ENCODE measurements at places on chromosomes 3 and 15. TPM values are rescaled to one million over a fixed set of nuclear protein-coding genes. Genes with fewer than 3 reads are reported as not detected.

DNA sequence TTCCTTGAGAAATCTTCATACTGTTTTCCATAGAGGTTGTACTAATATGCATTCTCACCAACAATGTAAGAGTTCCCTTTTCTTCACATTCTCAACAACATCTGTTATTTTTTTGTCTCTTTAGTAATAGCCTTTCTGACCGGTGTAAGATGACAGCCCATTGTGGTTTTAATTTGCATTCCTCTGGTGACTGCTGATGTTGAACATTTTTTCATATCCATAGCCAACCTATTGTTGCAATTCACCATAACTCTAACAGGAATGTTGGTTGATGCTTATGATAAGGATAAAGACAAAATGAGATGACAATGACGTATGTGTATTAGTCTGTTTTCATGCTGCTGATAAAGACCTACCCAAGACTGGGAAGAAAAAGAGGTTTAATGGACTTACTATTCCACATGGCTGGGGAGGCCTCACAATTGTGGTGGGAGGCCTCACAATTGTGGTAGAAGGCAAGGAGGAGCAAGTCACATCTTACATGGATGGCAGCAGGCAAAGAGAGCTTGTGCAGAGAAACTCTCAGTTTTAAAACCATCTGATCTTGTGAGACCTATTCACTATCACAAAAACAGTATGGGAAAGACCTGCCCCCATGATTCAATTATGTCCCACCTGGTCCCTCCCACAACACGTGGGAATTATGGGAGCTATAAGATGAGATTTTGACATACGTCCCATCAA lies 37.6 kb upstream of the RHCG start:
- DNase-seq, result no peak

DNA sequence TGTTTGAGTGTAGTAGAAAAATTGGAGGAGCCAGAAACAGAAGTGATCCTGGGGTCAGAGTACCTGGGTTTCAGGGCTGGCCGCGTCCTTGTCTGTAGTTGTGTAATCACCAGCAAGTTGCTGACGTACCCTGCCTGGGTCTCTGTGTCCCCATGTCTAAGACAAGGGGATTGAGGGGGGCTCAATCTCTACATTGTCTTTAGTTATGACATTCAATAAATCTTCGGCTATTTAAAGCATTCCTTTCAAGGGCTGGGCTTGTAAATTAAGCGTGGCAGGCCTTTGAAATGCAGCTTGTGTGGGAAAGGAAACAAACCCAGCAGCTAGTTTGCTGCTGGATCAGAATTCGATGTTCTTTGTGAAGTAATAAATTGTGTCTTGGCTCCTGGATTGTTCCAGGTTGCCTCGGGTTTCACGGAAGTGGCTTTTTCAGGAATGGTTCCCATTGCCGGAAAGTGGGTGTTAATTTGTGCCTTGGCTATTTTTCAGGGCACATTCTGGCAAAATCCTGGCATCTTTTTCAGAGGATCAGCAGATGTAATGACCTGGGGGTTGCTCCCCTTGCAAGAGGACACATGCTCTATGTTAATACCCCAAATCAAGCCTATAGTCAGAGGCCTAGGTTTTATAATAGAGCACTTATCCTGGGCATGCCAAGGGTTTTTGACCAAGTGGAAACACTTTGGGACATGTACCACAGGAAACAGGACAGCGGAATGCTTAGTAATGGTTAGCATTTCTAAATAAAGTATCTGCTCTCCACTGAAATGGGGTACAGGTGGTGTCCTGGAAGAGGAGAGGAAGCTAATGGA lies 294.8 kb upstream of the NR2E3 start:
- no peak for DNase-seq

- DNase-seq, result no peak
Measured at GRCh38 chr3:133734305-133734704, 11.9 kb upstream of the TF start.

GRCh38 chr15:45573961-45574629 lies 13.1 kb upstream of the BLOC1S6 start:
- peak; percentile 30 for DNase-seq

DNA sequence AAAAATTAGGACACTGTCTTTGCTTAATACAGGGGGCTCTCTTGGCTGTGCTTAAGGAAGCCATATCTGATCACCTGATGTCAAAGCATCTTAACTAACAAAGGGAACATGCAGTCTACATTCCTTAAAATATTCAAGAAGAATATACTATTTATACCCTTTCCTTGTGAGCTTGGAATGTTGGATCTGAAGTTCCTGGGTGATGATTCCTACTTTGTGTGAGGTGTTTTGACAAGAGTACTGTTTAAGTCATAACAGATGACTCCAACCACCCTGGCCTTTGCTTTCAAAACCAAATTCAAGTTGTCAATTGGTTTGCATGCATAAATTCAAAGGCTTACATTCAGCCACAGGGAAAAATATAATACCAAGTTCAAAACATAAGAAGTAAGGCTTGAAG lies 862.7 kb upstream of the SEMA6D start:
- DNase-seq, result no peak

- no peak for DNase-seq
Measured at GRCh38 chr15:82641129-82641798, 5.9 kb downstream of the CPEB1 start.

- DNase-seq, result no peak
Measured at GRCh38 chr3:59426821-59427565, 377.2 kb upstream of the CFAP20DC start.

- peak; percentile 70 for DNase-seq
Measured at GRCh38 chr3:171393032-171393744, 67.0 kb downstream of the TNIK start.

DNA sequence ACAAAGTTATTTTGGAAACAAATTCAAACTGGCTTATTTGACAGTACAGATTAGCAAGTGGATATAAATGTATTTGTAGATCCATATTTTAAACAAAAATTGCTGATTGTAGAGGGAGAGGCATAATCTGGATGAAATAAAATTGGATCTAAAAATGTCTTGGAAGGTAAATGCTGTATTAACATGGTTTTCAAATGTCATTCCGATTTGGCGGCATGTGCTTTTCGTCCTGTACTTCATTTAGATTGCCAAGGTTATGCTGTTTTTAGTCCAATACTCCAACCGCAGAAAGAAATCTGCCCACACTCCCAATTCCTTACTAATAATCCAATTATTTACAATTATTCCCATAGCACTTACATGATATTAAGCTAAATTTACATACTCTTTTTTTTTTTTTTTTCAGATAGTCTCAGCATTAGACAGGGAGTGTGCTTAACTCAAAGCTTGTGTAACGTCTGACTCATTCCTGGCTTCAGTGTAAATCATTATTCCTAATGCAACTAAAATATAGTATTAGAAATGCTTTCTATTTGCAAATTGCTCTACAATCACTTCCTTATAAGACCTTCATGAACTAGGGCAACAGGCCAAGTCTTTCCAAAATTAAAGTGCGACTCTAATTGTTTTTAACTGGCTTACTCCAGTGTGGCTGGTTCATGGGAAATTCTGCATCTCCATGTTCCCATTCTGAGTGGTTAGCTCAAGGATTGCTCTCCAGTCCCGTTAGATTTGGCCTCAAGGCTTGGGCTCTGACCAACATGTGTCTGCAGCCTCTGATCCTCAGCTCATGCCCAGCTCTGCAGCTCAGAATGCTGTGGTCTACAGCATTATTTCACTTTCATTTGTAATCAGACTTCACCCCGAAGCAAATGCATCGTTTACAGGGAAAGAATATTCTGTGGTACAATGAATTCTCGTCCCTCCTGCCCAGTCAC lies 103.9 kb downstream of the FBN1 start:
- peak; percentile 7 for DNase-seq

DNA sequence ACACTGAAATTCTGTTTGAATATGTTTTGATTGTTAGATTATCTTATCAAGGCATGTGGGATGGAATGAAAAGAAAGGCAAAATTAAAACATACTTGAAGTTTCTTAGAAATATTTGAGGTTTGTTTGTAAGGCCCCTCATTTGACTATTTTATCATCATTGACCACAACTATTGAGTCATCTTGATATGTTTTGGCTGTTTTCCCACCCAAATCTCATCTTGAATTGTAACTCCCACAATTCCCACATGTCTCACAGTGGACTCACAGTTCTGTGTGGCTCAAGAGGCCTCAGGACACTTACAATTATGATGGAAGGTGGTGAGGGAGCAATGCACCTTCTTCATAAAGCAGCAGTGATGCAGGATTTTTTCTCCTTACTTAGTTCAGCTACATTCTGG lies 917.1 kb downstream of the PLOD2 start:
- no peak for DNase-seq

DNA sequence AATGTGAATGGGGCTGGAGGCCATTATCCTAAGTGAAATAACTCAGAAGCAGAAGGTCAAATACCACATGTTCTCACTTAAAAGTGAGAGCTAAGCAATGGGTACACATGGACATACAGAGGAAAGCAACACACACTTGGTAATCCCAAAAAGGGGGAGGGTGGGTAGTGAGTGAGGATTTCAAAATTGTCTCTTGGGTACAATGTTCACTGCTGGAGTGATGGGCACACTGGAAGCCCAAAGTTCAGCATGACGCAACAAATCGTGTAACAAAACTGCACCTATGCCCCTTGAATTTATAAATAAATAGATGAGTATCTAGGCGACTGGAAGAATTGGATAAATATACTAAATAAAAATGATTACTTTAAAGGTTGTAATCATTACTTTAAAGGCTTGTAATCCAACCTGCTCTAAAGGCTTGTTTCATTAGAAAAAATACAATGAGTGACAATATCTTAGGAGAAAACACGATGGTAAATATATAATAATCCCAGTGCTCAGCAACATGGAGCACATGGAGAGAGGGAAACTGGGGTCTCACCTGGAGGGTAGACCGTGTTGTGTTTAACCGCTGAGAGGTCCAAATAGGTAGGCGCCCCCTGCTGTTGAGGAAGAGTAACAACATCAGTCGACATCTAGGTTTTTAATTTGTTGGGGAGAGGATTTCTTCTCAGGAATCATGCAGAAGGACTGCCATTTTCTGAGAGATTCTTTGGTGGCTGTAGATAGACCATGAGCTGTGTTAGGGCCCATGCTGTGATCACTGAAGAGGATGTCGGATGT lies 78.5 kb upstream of the ROBO1 start:
- DNase-seq, result no peak

DNA sequence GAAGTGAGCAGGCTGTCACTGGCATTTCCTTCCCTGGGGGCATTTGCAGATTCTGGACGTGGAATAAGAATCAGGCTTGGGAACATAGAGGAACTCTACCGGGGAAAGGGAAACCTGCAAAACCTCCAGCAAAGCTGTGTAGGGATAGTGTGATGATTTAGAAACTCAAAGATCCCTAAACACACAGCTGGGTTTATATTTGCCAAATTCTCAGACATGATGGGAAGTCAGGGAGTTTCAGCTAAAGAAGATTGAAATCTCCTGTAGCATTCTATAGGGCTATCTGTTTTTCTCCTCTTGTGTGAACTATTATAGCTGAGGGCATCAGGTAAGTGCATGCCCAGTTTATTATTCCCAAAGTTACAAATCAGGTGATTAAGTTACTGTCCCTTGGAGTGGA lies 9.2 kb upstream of the CLEC3B start:
- no peak for DNase-seq

- DNase-seq, result no peak
Measured at GRCh38 chr15:92393980-92394308, 263 bp downstream of the ST8SIA2 start.

Gene FMN1
- under 0.01 TPM for total RNA-seq

DNA sequence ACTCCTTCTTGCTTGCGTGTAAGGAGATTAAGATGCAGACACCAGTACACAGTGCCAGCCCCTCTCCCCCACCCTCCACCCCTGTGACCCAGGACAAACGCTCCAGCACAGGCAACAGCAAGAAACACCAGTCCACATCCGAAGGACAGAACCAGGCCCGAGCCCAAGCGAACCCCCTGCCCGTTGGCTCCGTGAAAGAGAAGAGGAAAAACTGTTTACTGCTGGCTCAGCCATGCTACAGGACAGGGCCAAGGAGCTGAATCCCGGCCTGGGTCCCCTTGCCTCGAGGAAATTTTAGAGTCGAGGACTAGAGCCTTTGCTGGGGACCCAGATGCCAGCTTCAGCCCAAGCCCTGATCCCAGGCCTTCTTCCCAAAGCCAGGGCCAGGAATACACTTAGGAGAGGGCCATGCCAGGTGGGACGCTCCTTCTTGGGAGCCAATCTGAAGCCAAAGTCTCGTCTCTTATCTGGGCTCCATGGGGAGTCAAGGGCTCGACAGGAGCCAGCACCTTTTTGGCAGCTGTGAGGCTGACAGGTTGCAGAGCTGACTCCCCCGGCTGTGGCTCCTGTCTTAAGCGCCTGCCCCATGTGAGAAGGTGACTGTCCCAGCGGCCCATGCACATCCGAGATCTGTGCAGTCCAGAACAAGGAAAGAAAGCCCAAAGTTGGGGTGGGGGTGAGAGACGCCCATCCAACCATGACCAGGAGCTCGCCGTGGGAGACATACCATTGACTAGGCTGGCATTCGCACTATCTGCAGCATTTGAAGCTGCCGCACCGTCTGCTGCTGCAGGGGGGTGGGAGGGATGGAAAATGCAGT lies 63.8 kb upstream of the SEC13 start:
- DNase-seq, result no peak

Gene MUC20
- total RNA-seq, result under 0.01 TPM

- DNase-seq, result no peak
Measured at GRCh38 chr15:87478687-87479072, 777.9 kb downstream of the NTRK3 start.

Gene KNG1
- not detected for total RNA-seq

Gene AADAC
- 0.13 TPM for total RNA-seq

DNA sequence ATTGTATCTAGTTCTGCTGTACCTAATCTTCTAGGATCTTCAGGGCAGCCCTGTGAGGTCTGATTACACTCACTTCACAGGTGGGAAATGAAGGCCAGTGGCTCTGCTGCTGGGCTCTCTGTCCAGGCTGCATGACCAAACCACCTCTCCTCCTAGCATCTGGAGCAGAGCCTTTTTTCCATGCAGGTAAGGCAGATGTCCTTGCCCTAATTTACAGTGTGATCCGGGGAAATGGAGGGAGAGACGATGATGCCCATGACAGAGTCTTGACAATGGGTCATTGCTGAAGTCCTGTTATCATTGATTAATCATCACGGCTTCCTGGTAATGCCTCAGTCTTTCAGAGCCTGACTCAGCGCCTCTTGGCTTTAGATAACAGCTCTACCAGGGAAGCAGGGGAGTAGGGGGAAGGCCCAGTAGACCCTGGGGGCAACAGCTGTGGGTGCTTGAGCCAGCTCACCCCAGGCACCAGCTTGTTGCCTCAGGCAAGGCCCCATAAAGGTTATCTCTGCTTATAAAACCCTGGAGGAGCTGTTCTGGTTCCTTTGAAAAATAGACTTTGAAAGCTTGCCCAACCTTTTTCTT lies 153.4 kb downstream of the GABRG3 start:
- no peak for DNase-seq
